ENCODE measurements at places on chromosomes 6 and 20. TPM values are rescaled to one million over a fixed set of nuclear protein-coding genes. Genes with fewer than 3 reads are reported as not detected.

The ARMH2 gene
- not detected for polyA plus RNA-seq

The SALL4 gene
- polyA plus RNA-seq: 0.03 TPM

The PHACTR3 gene
- 13.0 TPM for polyA plus RNA-seq

GRCh38 chr20:48333707-48334106, 494.1 kb downstream of the PREX1 start:
- H3K27ac ChIP-seq: no peak overlapping the region
- no peaks in the 10 kb centered on the region for H3K36me3 ChIP-seq
- peaks cover 3% of the 10 kb centered on the region for H3K4me1 ChIP-seq
- no peaks in the 10 kb centered on the region for H3K27me3 ChIP-seq

- no peak overlapping the region for H3K27ac ChIP-seq
- no peak for DNase-seq
- H3K4me3 ChIP-seq: no peak overlapping the region
- peaks cover 2% of the 10 kb centered on the region for H3K4me1 ChIP-seq
- H3K27me3 ChIP-seq: no peaks in the 10 kb centered on the region
Measured at GRCh38 chr20:44739942-44740341, 5.7 kb upstream of the KCNK15 start.

GRCh38 chr20:9025643-9026042, 43.2 kb upstream of the PLCB4 start:
- no peak overlapping the region for H3K27ac ChIP-seq
- no peak for DNase-seq
- H3K4me3 ChIP-seq: no peak overlapping the region
- H3K27me3 ChIP-seq: no peaks in the 10 kb centered on the region
- no peaks in the 10 kb centered on the region for H3K36me3 ChIP-seq

The VGLL2 gene
- polyA plus RNA-seq: not detected

- no peak overlapping the region for H3K4me3 ChIP-seq
- no peaks in the 10 kb centered on the region for H3K36me3 ChIP-seq
- no peak for DNase-seq
- H3K27me3 ChIP-seq: no peaks in the 10 kb centered on the region
- H3K27ac ChIP-seq: no peak overlapping the region
Measured at GRCh38 chr6:35449287-35449881, 2.8 kb upstream of the FANCE start.

DNA sequence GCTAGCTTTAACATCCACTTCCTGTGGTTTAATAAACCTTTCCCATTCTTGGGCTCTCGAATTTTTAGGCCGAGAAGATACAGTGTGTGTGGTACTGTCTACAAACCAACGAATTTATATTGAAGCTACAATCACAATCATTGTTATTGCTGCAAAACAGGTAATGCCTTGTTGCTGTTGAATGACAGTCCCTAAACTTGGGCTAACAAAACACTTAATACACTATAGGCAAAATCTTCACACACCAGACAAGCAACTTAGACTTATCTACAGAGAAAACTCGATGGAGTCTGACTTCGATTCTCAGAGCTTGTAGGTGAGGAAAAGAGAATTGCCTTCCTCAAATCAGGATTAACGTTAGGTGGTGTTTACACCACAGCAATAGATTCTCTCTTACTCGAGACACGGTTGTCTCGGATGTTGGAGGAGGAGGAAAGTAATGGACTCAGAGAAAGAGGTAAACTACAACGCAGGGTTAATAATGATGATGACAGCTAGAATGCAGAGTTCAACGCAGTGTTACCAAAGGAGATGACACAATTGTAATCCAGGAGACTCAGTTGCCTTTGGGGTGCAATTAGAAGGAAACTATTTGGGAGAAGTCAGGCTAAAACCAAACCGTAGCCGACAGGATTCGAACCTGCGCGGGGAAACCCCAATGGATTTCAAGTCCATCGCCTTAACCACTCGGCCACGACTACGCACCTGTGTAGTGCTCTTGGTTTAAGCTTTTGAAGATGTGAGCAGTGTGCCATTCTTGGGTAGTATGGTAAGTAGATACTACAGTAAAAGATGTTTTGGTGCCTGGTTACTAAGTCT, 32.5 kb upstream of the ZNF184 start:
- no peaks in the 10 kb centered on the region for H3K36me3 ChIP-seq
- no peaks in the 10 kb centered on the region for H3K4me1 ChIP-seq
- peak; percentile 59 for DNase-seq
- H3K27ac ChIP-seq: no peak overlapping the region

DNA sequence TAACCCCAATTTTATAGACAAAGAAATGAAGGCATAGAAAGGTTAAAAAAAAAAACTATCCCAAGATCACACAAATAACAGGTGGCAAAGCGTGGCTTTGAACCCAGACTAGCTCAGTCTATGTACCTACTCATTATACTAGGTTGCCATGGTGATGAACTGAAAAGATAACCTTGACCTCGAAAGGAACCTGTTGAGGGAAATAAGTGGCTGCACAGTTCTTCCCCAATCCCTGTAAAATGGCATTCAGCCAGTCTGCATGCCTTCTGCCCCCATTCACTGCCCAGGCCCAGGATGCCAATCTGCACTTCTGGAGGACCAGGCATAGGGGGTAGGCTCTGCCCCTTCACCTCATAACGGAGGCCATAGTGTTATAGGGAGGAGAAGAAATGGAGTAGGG, 295.2 kb downstream of the PTPRT start:
- no peak overlapping the region for H3K4me3 ChIP-seq
- no peak overlapping the region for H3K27ac ChIP-seq
- no peaks in the 10 kb centered on the region for H3K36me3 ChIP-seq
- H3K4me1 ChIP-seq: no peaks in the 10 kb centered on the region

- no peak overlapping the region for H3K4me3 ChIP-seq
- DNase-seq: no peak
- no peaks in the 10 kb centered on the region for H3K27me3 ChIP-seq
- no peak overlapping the region for H3K27ac ChIP-seq
Measured at GRCh38 chr6:33144373-33144772, 47.9 kb downstream of the COL11A2 start.

GRCh38 chr6:32785781-32786533, 22.6 kb upstream of the HLA-DQB2 start:
- H3K36me3 ChIP-seq: no peaks in the 10 kb centered on the region
- peak; percentile 22 for DNase-seq
- no peaks in the 10 kb centered on the region for H3K4me1 ChIP-seq
- no peak overlapping the region for H3K4me3 ChIP-seq
- no peak overlapping the region for H3K27ac ChIP-seq

The COL20A1 gene
- polyA plus RNA-seq: not detected

GRCh38 chr20:19682249-19682648, 75.8 kb upstream of the RIN2 start:
- DNase-seq: no peak
- no peak overlapping the region for H3K27ac ChIP-seq
- no peak overlapping the region for H3K4me3 ChIP-seq
- no peaks in the 10 kb centered on the region for H3K36me3 ChIP-seq
- H3K4me1 ChIP-seq: no peaks in the 10 kb centered on the region

All from ovary (tissue), 10 donors.